ENCODE measurements at places on chromosomes 1 and 21.

- no peak for DNase-seq
Measured at GRCh38 chr1:57188168-57188567, 222.4 kb upstream of the C8B start.

DNA sequence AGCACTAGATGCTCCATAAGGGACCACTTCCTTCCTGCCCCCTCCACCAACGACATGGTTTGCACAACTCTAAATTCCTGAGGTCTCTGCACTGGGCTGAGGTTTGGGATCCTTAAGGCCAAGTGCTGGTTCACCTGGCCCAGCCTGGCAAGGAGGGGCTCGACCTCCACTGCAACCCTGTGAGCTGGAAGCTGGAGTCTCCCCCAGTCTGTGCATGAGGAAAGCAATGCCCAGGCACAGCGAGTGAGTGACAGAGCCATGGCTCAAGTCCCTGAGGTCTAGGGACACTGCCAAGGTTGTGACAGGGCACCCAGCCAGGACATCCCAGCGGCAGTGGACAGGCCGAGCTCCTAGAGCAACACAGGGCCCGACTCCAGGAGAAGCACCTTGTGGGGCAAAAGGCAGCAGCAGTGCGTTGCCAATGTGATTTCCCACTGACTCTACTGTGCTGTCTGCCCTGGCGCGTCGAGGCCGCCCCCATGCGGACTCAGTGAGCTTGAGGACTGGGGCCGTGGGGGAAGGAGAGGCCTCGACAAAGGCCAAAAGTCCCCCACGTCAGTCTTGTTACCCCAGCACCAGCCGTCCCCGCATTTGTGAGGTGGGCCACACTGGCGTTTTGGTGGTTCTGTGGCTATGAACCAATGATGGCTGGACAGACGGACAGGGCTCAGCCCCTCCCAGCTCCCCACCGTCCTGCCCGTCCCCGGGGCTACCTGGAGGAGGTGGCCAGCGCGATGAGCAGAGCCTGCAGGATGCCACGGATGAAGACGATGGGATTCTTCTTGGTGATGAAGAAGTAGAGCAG is 30.0 kb downstream of the PODN start:
- DNase-seq, result no peak

DNA sequence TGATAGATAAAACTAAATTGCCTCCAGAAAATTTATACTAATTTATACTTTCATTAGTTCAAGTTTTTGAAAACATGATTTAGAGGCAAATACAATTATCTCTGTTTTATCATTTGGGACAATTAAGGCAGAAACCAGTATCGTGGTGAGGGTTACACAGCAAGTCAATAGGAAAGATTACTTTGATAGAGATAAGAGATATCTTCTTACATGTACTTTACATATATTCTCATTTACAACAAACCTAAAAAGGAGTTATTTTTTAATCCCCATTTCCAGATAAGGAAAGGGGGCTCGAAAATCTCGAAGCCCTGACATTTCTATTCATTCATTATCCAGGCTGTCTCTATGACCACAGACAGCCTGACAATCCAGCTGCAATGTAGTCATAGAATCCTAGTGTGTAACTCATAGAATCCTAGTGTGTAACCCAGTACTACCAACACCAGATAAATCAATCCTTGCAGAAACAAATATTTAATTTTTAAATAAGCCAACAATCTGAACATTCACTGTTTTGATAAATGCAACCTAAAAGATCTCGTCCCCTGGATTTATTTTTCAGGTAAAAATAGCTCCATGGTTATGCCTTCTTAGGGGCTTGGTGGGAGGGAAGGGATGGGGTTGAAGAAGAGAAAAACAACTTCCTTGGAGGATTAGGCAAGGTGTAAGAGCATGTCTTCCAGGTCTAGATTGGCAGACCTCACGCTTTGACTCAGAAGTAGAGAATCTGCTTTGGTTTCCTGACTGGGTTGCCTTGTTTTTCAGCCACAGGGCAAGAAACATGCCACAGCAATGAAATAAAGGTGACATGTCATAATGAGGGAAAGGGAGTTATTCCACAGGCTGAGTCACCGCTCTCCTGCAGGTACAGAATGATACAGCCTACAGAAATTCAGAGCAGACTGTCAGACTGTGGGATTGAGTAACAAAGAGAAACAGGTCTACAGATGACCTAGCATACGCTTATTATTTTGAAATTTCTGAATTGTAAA is 45.6 kb downstream of the IRF2BP2 start:
- no peak for DNase-seq

DNA sequence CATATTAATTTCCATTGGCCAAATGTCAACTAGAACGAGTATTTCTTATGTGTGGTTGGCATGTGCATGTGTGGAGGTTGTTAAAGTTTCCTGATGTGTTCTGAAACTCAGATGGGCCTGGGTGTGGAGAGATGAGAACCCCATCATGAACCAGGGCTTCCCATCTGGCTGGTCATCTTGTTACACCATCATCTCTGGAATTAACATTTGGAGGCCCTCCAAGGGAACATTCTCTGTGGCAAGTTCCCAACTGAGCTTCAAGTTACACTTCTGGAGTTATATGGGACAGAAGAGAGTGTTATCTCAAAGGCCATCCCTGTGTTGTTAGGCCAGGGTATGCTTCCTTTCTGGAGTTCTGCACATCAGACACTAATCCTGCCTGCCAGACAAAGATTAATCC is 183.6 kb downstream of the TTLL7 start:
- no peak for DNase-seq

DNA sequence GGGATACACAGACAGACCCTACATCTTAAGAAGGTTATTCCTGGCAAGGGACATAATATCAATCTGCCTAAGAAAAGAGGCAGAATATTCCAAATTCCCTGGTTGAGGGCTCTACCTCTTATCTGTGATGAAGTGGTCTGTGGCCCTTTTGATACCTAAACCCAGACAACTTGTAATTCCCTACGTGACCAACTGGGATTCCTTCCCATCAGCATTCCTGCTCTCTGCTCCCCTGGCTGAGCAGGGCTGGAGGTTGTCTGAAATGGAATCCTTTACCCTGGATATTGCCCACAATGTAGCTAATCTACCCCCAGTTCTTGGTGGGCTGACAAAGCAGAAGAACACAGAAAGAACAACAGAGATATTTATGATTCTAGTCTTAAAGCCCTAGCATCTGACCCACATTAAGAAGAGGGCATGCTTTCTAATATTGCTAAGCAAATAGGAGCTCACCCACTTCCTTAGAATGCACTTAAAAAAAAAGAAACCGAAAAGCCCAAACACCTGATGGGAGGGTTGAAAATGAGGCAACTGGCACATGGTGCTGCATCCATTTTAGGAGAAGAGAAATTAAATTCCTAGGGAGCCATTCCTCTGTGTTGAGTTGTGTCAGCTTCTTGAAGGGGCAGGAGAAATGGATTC is 36.8 kb downstream of the GADD45A start:
- no peak for DNase-seq

All from GDM1 (cell line).